ENCODE measurements at places on chromosomes 2 and 18.

- DNase-seq, result peak; percentile 29
Observed at GRCh38 chr2:238784671-238785527, 63.0 kb upstream of the TWIST2 start.

DNA sequence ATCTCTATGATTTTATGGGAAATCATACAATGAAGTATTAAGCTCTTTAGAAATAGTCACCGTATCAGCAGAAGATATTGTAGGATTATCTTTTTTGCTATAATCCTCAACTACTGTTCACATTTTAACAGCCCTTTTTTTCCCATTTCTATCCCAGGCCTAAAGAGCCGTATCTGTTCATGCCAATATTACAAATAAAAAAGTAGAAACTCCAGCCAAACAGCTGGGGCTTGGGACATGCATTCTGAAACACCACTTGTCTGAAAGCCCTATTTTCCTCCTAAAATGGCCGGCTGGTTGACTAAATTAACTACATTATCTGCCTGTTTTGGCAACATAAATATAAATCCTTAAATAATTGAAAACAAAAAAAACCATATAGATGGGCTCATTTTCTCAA is 477.8 kb downstream of the CDH2 start:
- no peak for DNase-seq

GRCh38 chr2:126579868-126580267 is 76.1 kb upstream of the GYPC start:
- DNase-seq, result no peak

- no peak for DNase-seq
Observed at GRCh38 chr2:100818606-100819369, 1.2 kb upstream of the NPAS2 start.

- no peak for DNase-seq
Observed at GRCh38 chr2:212935752-212936151, 215.7 kb downstream of the IKZF2 start.

DNA sequence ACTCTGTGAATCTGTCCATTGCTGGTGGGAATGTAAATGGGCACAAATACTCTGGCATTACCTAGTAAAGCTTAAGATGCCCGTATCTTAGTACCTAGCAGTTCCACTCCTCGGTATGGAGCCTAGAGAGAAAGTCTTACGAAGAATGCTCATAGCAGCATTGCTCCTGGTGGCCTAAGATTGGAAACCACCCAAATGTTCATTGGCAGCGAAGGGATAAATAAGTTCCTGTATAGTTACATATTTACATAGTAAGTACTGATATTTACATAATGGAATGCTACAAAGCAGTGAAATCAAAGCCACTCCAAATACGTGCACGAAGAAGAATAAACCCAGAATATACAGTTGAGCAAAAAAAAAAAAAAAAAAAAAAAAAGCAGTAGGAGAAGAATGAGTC is 46.7 kb upstream of the PDIA6 start:
- DNase-seq, result no peak

DNA sequence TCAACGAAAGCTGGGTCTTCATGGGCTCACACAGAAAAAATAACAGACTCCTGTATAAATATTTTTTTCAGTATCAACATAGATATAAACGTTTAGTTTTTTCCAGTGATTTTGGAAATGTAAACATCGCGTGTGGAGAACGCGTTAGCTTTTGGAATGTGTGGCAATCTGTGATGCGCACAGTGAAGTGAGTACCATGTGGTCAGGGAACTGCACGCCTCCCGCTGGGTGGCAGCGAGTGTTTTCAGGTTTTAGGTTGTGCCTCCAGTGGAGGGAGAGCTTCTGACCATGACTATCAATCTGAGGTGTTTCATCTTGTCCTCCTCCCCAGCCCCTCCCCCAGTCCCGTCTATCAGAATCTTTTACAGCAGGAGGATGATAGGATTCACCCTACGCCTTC is 127.8 kb downstream of the ARHGAP28 start:
- peak; percentile 26 for DNase-seq

- DNase-seq, result no peak
Observed at GRCh38 chr2:67216881-67217280, 180.3 kb upstream of the ETAA1 start.

DNA sequence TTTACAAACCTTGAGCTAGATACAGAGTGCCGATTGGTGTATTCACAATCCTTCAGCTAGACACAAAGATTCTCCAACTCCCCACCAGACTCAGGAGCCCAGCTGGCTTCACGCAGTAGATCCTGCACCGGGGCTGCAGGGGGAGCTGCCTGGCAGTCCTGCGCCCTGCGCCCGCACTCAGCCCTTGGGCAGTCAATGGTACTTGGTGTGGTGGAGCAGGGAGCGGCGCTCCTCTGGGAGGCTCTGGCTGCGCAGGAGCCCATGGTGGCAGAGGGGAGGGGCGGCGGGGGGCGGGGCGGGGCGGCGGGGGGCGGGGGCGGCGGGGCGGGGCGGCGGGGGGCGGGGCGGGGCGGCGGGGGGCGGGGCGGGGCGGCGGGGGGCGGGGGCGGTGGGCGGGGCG is 923.4 kb downstream of the SOCS6 start:
- no peak for DNase-seq

- DNase-seq, result no peak
Observed at GRCh38 chr2:174254267-174254666, 5.9 kb upstream of the OLA1 start.

GRCh38 chr2:205785507-205786260 is 103.4 kb downstream of the NRP2 start:
- DNase-seq, result no peak

DNA sequence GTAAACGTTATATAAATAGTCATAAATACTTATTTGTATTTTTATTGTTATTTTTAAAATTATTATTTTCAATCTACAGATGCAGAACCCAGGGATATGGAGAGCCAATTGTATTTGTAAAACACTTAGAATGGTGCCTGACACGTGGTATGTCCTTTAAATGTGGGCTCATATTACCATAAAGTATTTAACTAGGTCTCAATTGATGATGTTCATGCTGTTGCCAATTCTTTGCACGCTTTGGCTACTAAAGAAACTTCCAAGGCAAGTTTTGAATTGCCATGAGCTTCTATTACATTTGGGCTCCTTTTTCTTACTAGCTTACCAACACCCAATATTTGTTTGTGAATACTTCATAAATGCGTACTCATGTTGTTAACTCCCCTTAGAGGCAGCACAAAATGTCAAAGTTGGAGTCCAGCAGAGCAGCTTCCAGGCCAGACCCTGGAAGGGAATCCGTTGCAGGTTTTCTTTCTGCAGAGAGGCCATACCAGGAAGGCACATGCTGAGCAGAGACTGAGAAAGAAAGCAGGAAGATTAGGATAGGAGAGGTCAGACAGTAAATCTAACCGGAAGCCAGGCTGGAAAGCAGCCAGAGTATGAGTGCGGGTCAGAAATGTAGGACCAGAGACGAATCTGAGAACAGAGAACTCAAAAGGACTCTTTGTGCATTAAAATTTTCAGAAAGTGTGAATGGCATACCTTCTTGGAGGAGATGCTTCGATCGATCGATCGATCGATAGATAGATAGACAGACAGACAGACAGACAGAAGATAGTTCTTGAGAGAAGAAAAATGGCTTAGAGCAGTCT is 4.2 kb upstream of the NOSTRIN start:
- no peak for DNase-seq

DNA sequence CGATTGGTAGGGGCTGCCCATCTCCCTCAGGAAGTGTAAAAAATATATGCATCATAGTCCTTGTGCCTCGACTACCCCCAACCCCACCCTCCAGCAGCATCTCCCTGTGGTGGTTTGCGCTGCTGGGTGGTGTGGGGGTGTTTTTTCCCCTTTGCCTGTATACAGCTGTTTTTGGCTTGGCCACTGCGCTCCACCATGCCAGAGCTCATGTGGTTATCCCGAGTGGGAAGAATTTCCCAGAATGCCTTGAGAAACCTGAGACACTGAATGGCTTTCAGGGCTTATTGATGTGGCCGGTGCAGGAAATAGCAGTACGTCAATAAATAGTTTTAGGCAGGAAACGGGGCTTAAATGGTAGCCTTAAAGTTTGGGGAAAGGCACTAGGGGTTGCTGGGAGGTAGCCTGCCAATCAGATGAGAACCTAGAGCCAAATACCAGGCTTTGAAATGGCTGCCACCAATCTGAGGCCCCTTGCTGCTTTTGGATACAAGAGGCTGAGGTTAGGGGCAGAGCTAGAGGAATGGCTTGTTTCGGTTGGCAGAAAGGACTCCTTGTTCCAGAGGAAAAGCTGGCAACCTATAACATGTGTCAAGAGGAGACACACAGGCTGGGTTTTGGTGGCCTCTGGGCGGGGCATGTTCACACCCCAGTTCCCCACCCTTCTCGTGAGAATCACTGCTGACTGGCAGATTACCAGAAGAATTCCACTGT is 144.1 kb downstream of the SMAD7 start:
- DNase-seq, result no peak

- DNase-seq, result no peak
Observed at GRCh38 chr2:88826399-88826798, 134.9 kb downstream of the RPIA start.

GRCh38 chr2:47043142-47043890 is 111.8 kb downstream of the STPG4 start:
- DNase-seq, result peak; percentile 47

DNA sequence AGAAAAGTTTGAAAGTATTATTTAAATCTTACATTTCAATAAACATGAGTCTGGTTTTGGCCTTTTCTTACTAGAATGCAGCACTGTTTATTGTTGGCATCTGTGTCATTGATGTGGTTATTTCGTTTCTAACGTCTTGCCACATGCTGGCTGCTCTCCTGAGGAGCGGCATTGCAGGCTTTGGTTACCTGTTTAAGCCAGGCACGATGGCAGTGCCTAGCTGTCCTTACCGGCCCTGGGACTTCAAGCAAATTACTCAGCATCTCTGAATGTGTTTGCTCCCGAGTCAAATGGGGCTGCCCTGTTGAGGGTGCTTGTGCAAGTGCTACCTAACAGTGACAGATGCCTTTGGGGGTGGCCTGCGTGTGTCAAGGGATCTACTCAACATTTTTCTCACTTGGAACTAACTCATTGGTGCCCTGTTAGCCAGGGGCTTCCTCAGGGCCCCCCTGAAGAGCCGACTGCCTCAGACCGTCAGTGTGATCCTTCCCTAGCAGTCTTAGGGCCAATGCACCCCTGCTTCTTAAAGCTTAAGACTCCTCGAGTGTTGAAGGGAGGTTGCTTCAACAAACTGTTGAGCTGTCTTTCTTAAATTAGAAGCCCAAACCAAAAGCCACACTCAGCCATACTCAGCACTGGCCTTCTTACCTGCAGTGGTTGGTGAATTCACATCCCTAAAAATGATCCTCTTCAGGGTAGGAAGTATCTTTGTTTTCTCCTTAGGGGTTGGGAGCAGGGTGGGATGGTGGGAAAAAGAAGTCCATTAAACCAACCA is 151.5 kb downstream of the NCK2 start:
- DNase-seq, result no peak

GRCh38 chr2:18473241-18474181 is 86.9 kb downstream of the RDH14 start:
- DNase-seq, result peak; percentile 6

DNA sequence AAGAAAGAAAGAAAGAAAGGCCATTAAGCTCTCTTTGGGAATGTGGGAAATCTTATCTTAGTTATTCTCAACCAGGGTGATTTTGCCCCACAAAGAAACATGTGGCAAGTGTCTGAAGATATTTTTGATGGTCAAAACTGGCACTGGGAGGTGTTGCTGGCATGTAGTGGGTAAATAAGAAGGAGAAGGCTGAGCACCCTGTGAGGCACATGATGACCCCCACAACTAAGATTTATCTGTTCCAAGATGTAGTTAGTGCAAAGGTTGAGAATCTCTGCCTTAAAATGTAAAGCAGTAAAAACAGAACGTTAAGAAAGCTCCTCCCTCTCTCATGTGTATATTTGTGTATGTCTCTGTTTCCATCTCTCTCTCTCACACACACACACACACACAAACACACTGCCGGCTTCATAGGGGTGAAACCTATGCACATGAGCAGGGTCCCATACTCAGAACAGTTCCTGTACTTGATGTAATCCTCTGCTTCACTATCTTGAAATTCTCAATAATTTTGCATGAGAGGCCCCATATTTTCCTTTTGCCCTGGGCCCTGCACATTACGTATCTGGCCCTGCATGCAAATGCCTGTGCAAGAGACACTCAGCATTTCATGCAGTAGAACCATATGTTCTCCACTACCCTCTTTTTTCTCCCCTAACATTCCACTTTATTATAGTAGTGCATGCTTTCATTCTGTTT is 94.3 kb downstream of the MREG start:
- DNase-seq, result no peak

DNA sequence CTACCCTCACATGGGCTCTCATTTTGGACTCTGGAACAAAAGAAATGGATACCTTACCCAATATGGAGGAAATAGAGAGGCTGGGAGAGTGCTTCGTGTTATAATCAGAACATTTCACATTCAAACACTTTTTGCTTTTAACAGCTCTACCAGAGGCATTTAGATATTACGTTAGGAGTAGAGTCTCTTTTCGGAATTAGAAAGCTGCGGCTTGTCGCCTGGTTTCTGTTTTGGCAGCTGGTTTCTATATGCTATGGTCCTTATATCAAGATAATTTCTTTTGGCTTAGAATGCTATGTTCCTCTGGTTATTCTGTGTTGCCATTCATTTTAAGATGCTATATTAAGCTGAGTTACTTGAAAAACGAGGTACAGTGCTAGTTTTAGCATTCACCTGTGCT is 392.8 kb upstream of the GALNT5 start:
- DNase-seq, result no peak

DNA sequence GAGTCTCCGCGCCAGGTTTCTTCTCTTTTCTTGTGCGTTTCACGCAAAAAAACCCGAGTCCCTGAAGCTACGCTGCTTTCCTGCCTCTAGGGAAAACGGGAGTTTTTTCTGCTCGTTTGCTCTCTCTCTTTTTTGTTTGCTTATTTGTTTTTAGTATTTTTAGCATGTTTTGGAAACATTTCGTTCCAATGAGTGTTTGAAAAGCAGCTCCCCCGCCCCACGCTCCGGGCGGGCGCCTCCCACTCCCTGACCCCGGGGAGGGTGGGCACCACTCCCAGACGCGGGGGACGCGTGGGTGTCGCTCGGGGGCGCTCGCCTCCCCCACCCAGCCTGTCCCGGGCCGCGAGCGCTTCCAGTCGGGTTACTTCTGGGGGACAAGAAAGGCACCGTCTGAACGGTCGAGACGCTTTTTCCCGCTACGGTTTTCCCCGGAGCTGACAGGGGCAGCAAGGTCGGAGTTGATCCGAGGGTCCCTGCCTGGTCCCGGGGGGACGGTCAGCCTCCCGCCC is 446 bp upstream of the EFHD1 start:
- DNase-seq, result no peak

GRCh38 chr2:121887513-121888188 is 132.2 kb downstream of the TSN start:
- DNase-seq, result no peak

DNA sequence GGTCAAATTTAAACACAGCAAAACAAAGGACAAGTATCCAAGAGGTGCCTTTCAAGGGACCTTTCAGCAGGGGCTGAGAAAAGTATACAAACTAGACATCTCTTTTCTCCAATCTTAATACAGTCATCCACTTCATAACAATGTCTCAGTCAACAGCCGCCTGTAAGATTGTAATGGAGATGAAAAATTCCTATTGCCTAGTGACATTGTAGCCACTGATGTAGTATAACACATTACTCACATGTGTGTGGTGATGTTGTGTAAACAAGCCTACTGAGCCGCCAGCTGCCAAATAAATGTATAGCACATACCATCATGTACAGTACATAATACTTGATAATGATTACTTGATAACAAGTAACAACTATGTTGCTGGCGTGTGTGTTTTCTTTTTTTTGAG is 31.0 kb downstream of the VIT start:
- no peak for DNase-seq
